Fibroblast of skin of left biceps (primary cell): ENCODE measurements at places on chromosomes 2 and 18.

GRCh38 chr2:143300536-143300935, 171.3 kb downstream of the ARHGAP15 start:
- DNase-seq = no peak

GRCh38 chr2:170675701-170676100, 39.4 kb upstream of the SP5 start:
- DNase-seq = no peak

DNA sequence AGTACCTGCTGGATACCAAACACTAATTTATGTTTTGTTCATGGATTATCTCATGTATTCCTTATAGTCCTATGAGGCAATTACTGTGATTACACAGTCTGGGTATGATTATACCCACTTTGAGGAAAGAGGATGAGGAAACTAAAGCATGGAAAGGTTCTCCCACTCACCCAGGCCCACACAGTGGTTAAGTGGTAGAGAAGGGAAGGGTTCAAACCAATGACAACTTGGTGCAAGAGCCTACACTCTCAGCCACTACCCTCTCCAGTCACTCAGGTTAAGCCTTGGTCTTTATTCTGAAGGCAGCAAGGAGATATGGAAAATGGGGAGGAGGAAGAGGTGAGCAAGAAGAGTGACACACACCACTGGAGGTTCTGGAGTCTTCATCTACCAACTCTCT, 64.5 kb upstream of the PPP1CB start:
- no peak for DNase-seq

- DNase-seq = no peak
These were observed 15.5 kb downstream of the KCNS3 start for GRCh38 chr2:17894005-17894404.

GRCh38 chr2:222024932-222025880, 273.6 kb downstream of the PAX3 start:
- no peak for DNase-seq

DNA sequence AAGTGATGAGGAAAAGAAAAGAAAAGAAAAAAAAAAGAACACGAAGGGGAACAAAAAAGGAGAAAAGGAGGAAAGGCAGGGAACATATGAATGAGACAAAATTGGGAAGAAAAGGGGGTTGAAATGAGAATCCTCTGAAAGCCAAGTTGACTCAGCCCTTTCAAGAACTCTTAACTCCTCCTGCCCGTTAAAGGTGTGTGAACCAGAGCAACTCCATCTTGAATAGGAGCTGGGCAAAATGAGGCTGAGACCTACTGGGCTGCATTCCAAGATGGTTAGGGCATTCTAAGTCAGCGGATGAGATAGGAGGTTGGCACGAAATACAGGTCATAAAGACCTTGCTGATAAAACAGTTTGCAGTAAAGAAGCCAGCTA, 4.0 kb upstream of the POLE4 start:
- DNase-seq = no peak

DNA sequence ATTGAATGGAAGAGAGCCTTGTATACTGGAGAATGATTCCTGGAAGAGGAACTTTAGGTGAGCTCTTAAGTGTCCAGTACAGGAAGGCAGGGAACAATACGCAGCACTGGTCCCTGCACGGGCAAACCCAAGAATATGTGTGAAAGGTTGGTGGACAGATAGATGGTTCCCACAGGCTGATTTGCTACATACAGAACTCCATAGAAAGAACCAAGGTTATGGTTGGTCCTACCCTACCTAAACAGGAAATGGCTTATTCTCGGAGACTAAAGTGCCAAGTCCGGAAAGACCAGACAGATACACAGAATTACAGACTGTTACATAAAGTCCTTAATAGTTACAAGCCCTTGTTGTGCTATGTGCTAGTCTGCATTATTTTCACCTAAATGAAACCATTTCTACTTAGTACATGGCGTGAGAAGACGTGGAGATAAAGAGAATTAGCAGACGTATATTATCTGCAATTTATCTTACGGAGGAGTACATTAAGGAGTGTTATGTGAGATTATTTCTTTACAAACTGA, 1.2 kb downstream of the REV1 start:
- no peak for DNase-seq

GRCh38 chr2:188852772-188853171, 121.4 kb upstream of the COL3A1 start:
- no peak for DNase-seq
